Renal cortex interstitium (tissue), 15 donors: ENCODE measurements at places on chromosomes 2 and 18. TPM values are rescaled to one million over a fixed set of nuclear protein-coding genes. Genes with fewer than 3 reads are reported as not detected.
A peak's percentile ranks its signal among the peaks of the same experiment; 100 is the strongest.

Gene CASP8
- polyA plus RNA-seq, result 15.2 TPM

Gene SLC9A2
- 7.5 TPM for polyA plus RNA-seq

Gene SKA1
- 7.7 TPM for polyA plus RNA-seq

DNA sequence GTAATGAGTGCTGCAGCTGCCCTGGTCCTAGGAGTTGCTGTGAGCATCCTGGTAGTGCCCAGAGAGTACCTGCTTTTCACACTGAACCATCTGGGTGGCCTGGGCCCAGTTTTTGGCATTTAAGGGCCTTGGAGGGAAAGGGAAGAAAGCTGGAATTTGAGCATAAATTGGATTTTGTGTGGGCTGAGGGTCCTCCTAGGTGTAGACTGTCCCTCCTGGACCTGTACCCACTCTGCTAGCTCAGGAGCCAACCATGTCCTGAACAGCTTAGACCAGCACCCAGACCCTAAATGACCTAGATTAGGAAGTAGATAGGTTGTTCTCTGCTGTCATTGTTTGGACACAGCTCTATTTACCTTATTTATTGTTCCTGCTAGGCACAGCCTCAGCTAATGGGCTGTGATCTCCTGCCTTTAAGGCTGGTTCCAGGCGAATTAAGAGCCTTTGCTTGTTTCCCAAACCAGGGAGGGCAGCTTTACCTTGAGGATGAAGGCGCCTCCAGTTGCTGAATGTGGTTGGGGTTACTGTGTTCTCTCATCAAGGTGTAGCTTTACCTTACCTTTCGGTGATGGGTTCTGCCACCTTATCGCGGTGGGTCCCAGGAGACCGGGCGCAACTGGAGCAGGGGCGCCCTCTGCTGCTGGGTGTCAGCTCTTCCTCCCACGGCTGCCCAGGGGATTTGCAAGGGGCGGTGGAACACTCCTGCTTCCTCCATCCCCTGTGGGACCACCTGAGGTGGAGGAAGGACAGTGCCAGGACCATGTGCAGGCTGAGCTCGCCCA lies 34.4 kb downstream of the ITGA6 start:
- DNase-seq, result peak; percentile 22

DNA sequence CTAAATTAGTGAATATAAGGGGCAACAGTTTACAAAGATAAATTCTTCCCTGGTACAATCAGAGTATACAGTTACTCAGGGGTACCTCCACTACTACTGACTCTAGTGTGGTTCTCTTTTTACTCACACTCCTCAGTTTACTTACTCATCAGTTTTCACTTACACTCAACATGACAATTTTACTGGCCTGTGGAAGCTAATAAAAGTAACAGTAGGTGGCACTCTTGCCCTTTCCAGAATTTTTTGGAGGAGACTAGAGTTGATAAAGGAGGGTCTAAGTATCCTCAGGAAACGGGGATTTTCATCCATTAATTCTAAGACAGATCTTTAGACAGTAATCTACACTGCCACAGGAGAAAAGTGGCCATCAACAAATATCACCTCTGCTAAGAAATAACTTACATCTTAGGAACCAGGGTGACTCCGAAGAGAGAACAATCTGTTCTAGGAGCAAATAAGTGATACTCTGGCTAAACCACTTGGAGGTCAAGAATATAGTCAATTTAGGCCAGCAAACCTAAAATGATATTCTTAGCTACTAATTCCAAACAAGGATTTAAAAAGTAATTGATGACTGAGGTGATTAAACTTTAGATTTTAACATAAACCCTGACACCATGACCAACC lies 61.3 kb downstream of the ATL2 start:
- DNase-seq, result peak; percentile 56

DNA sequence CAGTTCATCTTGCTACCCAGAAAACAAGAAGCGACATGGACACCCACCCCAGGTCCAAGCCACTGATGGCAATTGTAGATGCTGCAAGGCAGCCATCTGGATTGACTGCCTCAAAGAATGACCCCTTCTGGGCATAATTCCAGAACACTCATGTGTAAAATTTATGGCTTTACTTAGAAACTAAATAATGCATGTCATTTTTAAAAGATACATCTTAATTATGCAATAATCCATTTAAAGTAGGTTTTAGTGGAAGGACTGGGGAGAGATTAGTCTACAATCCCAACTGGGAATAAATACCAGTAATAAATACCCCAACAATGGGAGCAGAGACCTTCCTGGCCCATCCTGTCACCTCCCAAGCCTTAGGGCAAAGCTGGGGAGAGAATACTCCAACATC lies 247.7 kb downstream of the SS18 start:
- no peak for DNase-seq

DNA sequence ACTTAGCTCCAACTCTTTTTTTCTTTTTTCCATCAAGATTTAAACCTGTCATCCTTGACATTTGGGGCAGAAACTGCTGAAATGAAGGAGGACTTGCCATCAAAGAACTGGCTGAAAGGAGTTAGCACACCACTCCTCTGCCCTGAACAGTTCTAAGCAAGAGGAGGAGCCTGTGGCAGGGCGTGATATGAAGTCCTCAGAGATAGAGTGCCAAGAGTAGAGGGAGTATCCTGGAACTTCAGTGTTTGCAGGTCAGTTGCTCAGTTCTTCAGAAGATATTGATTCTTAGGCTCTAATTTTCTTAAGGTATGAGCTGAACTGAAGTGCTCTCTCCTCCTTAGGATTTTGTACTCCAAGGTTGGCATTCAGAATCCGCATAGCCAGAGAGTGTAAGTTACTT lies 15.2 kb downstream of the NABP1 start:
- DNase-seq, result no peak

DNA sequence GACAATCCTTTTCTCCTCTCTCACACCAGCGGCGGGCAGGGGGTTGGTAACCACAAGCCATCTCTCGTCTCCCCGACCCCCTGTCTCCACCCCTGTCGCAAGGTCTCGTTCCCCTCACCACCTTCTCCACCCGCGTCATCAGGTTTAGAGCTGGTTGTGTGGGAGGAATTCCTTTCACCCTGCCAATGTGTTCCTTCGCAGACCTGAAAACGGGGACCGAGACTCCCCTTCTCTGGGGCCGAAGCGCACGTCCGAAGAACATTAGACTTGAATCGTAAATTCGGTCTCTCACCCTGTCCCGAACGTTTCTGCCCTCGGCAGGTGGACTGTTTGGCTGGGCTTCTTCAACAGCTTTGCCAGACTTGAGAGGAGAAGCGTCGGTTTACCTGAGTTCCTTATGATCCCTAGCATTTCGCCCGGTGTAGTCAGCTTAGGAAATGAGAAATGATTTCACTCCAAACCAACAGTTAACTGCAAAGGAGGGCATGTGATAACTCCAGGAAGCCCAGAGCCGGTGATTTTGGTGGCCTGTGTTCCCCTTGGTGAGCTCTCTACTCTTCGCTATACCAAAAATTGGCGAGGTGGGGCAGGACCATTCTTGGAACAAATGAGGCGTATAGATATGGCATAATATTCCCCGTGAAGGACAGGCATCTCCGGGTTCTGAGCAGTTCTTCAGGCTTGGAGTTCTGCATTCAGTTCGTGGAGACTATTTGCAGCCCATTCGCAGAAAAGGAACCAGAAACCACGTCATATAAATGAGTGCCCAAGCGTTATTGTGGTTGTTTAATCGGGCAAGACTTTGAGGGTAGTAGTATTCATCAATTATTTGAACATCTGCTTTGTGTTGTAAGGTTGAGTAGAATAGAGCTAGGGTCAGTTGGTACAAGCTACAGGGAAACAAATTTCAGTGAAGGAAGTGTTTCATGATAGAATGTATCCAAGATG lies 694 bp downstream of the CFAP36 start:
- DNase-seq, result no peak
